HT-29 (cell line): ENCODE measurements at places on chromosomes 16 and 17. TPM values are rescaled to one million over a fixed set of nuclear protein-coding genes. Genes with fewer than 3 reads are reported as not detected.
A peak's percentile ranks its signal among the peaks of the same experiment; 100 is the strongest.

GRCh38 chr17:56185491-56186221 is 32.4 kb downstream of the ANKFN1 start:
- no peak for DNase-seq

SMCR8 gene
- total RNA-seq: 8.8 and 10.7 TPM in 2 replicates

DNA sequence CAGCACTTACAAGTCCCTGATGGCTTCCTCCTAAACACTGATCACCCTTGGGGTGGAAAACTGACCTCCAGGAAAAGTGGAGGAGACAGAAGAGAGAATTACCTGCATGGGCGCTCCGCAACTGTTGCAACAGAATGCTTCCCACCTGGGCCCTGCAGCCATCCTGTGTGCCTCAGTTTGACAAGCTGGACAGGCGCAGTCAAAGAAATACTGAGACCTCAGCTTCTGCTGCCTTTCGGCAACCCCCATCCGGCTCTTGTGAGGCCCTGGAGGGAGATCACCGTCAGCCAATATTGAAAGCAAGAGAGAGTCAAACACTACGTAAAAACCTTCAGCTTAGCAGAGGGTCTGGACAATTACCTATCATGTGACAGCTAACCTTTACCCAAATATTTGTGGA is 24.8 kb downstream of the SERPINF1 start:
- DNase-seq: no peak

DNA sequence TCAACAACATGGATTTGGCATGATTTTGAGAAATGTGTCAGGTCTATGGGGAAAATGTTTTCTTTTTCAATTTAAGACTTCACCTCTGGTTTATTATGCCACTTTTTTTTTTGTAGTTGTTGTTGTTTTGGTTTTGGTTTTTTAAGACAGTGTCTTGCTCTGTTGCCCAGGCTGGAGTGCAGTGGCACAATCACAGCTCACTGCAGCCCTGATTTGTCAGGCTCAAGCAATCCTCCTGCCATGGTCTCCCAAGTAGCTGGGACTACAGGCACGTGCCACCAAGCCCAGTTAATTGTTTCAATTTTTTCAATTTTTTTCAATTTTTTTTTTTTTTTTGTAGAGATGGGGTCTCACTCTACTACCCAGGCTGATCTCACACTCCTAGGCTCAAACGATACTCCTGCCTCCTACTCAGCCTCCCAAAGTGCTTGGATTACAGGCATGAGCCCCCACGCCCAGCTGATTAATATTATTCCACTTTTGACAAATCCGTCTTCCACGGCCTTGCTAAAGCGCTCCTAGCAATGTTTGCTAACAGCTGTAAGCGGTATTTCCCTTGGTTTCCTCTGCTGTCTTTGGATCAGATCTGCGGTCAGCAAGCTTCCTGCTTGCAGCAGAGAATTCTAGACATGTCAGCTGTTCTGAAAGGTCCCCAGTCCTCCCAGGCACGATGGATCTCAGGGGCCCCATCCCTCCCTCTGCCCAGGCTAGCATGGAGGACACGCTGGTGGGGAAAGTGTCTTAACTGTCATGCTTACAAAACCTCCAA is 7.0 kb upstream of the MILR1 start:
- no peak for DNase-seq

DNA sequence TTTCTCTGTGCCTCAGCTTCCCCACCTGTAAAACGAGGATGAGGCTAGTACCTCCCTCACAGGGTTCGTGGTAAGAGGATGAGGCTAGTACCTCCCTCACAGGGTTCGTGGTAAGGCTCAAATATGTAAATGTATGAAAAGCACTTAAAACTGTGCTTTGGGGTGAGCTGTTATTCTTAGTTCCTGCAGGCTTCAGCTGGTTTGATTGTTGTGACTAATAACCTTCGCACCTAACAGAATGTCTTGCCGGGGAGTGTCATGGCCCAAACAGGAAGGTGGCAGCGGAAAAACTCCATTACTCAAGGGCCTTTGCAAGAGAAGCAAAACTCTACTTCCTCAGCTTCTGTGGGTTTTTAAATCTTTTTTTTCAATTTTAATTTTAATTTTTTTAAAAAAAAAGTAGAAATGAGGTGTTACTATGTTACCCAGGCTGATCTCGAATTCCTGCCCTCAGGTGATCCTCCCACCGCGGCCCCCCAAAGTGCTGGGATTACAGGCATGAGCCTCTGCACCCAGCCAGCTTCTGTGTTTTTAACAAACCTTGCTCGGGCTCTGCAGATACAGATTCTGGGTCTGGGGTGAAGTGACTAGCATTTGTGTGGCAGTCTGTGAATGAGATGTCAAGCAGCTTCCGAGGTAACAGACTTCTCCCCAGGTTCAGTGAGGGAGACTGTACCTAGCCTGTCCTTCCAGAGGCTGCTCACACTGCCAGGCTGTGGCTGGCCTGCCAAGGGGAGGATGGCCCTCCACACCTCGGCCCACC is 103.0 kb downstream of the RAB11FIP4 start:
- peak; percentile 45 for DNase-seq
